ENCODE measurements at places on chromosomes 2 and 18.

- DNase-seq: no peak
These were observed 738.4 kb upstream of the ID2 start for GRCh38 chr2:7943446-7943845.

GRCh38 chr18:72444798-72445155 lies 99.4 kb downstream of the CBLN2 start:
- DNase-seq: no peak

DNA sequence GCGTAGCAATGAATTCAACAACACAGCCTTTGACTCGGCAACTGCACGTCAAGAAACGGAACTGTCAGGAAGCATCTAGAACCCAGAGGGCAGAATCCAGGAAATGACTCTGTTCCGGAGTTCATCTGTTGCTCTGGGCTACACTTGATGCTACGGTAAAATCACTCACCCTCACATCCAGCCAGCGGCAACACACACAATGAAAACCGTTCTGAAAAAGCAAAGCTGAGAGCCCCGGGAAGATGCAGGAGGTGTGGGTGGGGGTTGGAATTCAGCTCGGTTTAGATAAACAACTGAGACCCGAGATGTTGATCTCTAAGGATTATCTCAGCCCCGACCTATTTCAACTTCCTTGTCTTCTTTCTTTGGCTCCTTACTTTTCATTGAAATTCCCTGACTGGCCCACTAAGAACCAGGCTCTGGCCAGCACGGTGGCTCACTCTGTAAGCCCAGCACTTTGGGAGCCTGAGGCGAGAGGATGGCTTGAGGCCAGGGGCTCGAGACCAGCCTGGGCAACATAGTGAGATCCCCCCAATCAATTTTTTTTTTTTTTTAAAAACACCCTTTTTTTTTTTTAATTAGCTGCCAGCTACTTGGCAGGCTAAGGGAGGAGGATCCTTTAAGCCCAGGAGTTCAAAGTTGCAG lies 13.3 kb upstream of the RAB17 start:
- peak; percentile 17 for DNase-seq

DNA sequence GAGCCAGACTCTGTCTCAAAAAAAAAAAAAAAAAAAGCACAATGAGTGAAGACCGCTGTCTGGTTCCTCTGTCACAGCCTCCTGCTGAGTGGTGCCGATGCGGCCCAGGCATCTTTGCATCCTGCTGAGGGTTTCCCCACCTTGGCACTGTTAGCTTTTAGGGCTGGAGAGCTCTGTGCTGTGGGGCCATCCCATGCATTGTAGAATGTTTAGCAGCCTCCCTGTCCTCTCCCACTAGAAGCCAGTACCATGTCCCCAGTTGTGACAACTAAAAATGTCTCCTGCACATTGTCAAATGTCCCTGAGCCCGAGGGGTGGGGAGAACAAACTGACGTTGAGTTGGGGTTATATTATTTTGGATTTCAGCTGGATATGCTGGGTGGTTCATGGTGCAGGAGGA lies 7.9 kb upstream of the COLEC11 start:
- no peak for DNase-seq

DNA sequence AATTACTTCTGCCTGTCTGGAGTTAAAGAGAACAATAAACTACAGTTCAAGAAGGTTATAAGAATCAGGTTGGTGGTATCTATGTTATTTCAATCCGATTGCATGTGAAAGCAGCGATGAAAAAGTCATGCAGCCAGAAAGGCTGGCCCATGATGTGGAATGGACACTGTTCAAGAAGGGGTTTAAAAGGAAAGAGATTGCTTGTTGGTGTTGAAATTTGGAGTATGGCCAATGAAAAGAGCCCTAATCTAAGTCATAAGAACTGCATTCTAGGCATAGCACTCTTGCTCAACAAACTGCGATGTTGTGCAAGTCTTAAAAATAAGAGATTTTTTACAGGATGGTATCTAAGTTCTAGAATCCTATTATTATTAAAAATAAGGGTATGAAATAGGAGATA lies 61.3 kb downstream of the EFEMP1 start:
- no peak for DNase-seq

GRCh38 chr18:11862468-11863137 lies 11.4 kb downstream of the CHMP1B start:
- no peak for DNase-seq

GRCh38 chr2:53896864-53897263 lies 37.1 kb upstream of the GPR75 start:
- no peak for DNase-seq

- no peak for DNase-seq
These were observed 26.5 kb downstream of the SLC16A14 start for GRCh38 chr2:230042195-230042594.

- no peak for DNase-seq
These were observed 47.0 kb upstream of the RALBP1 start for GRCh38 chr18:9428301-9428706.

DNA sequence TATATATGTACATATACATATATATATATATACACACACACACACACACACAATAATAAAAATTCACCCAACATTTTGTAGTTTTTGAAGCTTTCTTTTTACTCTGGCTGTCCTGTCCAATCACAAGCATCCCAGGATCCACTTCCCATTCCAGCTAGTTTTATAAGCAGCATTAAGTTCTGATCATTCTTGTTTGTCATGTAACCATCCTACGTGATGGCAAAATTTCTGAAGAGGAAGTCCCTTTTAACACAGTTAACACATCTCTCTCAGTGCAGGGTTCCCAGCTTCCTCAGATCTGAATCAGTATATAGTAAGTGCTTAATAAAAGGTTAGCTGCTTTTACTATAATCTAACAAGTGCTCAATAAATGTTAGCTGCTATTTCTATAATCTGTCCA lies 26.4 kb downstream of the MYOM1 start:
- DNase-seq: no peak

DNA sequence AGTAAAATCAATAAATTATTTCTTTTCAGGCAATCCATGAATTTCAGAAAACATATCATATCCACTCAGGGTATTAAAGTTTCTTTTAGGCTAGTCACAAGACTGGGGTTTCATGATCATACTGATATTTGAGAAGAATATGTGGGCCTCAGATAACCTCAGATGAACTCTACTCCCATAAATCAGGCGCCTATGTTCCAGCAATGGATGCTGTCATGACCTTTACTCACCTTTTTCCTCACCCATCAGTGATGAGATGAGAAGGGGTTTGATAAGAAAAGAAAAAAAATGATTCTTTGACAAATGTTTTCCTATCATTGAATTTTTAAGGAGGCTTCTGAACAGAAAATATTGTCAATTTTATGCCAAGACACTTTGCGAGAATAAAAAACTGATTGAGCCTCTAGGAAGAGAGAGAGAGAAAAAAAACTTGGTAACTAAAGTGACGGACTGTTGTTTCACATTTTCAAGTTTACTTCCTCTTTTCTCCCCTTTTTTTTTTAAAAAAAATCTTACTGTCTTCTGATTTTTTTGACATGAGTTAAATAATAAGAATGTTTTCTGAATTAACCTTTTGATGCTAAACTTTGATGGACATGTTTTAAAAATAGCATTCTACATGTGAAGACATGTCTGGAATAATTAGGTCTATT lies 309.1 kb upstream of the MAP2 start:
- no peak for DNase-seq

DNA sequence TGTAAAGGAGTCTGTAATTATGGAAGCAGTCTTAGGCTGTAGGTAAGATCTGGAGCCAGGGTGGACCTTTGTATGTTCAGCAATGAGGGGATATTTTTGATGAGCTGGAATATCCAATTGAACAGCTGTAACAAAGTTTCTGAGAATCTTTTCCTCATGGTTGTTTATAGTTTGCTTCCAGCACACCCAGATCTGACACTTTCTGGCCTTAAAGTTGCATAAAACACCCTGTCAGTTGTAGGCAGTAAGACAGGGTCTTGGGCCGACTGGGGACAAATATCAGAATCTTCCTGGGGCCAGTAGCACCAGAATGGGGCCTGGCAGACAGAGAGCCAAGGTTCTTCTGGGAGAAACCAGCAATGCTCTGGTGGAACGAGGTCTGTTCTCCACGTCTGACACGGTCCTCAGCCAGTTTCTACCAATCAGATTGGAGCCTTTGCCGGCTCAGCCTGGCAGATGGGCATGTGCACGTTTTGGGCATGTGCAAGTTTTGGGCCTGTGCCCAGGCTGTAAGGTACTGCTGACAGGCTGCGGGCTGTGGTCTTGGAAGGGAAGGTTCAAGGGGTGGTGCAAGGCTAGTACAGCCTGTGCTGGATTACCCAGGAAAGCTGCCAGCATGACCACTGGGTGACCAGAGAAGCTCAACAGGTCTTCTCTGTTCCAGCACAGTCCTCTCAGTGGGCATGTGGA lies 89.8 kb downstream of the PRKCE start:
- no peak for DNase-seq

GRCh38 chr2:231176066-231176465 lies 22.4 kb upstream of the ARMC9 start:
- no peak for DNase-seq

DNA sequence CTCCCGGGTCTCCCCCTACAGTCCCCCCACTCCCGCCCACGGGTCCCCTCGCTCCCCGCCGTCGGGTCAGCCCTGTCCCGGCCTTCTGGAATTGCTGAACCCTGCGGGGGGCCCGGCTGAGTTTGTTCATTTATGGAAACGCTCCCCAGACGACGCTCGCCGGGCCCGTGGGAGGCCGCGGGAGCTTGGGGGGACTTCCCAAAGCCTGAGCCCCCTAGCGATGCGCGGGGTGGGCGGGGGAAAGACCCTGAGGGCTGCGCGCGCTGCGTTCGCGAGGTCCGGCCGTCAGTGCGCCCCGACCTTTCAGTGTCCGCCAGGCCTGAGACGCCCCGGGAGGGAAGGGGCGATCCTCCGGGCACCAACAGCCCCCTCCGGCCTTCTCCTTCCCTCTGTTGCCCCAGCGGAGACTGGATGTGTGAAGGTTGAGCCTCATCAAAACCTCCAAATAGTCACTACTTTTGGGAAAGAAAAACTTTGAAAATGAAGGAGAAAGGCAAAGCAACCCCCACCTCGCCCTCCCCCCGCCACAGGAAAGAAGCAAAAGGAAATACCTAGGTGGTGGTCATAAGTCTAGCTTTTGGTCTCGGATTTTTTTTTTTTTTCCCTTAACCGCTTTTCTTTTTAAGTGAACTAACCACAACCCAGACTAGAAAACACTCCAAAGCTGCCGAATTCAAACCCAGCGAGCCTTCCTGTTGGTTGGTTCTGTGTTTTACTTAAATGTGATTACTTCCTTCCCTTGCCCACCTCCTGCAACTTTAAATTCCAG lies 509 bp upstream of the CYS1 start:
- no peak for DNase-seq

GRCh38 chr2:95719473-95720060 lies 127.8 kb downstream of the TRIM43 start:
- no peak for DNase-seq

DNA sequence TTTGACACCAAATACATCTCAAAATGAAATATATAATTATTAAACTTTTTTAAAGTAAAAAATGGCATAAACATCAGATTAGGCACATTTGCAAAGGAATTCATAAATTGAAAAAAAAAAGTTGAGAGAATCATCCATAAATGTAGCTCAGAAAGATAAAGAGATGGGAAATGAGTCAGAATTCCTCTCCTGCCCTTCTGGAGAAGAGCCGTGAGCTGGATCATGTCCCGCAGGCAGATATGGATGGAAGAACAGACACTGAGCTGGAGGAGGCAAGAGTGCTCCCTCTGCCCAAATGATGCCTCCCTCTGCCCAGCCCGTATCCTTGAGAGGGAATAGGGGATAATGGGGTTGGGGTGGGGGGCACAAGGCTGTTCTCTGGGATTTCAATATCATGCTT lies 190.9 kb downstream of the TFCP2L1 start:
- DNase-seq: no peak

GRCh38 chr2:225398372-225398771 lies 1.1 kb upstream of the NYAP2 start:
- DNase-seq: no peak

GRCh38 chr18:71844814-71845213 lies 699.3 kb downstream of the CBLN2 start:
- DNase-seq: no peak

GRCh38 chr2:45974056-45974455 lies 322.6 kb downstream of the PRKCE start:
- DNase-seq: no peak

DNA sequence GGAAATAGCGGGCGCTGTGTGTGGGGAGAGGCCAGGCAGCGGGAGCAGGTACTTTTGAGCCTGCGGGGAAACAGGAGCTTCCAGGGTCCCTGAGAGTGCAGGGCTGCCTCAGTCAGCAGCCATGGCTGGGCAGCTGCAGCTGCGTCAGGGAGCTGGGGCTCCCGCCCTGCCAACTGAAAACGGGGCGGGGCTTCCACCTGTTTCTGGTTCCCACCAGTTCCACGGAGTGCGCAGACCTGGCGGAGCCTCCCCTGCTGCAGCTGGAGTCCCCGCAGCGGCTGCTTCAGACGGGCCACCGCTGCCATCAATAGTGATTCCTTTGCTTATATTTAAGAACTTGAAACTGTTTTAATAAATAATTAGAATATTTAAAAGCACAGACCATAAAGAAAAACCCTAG lies 30.6 kb upstream of the RPRM start:
- DNase-seq: no peak

GRCh38 chr18:60191926-60192325 lies 180.6 kb downstream of the MC4R start:
- DNase-seq: no peak

- DNase-seq: no peak
These were observed 411.7 kb upstream of the MYT1L start for GRCh38 chr2:2742726-2743125.

DNA sequence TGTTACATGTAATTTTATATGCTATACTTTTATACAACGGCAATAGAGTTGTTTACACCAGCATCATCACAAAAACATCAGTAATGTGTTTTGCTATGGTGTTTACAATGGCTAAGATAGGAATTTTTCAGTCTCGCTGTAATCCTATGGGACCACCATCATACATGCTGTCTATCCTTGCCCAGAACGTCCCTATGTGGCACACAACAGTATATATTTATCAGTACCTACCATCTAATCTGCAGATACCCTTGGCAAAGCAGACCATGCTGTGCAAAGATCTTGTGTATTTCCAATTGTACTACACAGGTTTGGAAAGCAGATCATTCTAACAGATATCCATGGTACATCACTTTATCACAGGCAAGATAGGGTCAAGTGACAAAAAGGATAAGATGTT lies 15.3 kb downstream of the RPL31 start:
- no peak for DNase-seq

GRCh38 chr18:58272779-58273435 lies 228.9 kb downstream of the NEDD4L start:
- no peak for DNase-seq

- DNase-seq: no peak
These were observed 31.2 kb downstream of the MARCHF4 start for GRCh38 chr2:216341121-216341520.

DNA sequence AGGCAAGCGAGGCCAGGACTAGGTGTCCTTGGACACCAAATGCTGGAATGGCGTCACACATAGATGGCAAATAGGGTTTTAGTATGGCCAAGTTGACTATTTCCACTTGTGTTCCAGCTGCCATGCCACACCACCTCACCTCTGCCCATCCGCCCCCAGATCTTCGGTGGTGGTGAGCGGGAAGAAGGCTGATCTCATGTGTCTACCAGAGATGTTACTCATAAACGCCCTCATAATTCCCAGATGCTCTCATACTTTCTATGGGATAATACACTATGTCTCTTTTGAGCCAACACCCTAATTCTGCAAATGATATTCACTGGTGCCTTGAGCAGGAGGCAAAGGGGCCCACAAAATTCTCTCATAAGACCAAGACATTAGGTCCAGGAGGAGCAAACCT lies 281.1 kb upstream of the FN1 start:
- no peak for DNase-seq

Measured in stimulated activated CD8-positive, alpha-beta memory T cell treated with anti-CD3 and anti-CD28 coated beads, Interleukin-4, amount 100 ng/mL, for 1 hour (primary cell).